ENCODE measurements at places on chromosomes 4 and X.
A peak's percentile ranks its signal among the peaks of the same experiment; 100 is the strongest.

DNA sequence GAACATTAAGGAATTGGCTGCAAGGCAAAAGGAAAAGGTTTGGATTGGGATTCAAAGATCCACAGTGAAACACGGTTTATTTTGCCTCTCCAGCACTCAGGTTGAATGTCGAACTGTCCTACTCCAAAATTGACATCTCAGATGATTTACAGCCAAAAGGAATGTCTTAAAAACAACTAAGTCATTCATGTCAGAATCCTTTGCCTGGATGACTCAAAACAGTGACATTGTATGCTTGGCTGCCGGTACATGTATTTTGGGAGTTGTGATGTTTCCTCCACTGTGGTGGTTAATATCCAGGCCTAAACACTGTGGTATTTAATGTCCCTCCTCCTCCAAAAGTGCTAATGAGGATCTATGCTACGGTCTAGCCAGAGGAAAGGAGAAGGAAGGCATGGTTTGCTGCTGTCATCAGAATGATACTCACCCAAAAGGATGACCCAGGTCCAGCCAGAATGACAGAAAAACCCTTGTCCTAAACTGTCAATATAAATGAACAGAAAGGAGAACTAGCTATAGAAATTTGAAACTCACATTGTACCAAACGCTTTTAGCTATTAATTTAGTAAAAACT is 20.9 kb downstream of the PGM2 start:
- DNase-seq = no peak

DNA sequence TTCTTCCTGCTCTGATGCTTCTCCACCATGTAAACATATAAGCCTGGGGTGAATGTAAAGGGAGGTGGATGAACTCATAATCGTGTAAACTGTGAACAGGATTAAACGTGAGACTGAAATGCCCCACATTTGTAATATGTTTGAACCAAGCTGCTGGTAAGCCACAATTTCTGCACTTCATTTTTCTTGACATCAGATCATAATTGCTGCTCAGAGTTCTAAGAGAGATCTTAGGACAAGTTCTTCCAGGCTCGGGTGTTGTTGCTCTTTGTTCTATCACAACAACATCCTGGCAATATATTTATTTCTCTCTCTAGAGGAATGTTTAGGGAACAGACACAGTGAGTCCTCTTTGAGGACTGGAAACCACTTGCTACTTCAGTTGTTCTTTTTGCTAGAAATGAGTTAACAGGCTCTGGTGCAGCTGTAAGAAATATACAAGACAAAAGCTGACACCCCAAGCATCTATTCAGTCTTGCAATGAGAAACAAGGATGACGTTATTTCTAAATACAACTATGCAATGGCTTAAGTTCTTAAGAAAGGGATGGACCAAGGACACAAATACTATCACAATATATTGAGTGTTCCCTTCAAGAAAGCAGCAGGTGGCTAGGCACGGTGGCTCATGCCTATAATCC is 59.6 kb downstream of the LNX1 start:
- no peak for DNase-seq

DNA sequence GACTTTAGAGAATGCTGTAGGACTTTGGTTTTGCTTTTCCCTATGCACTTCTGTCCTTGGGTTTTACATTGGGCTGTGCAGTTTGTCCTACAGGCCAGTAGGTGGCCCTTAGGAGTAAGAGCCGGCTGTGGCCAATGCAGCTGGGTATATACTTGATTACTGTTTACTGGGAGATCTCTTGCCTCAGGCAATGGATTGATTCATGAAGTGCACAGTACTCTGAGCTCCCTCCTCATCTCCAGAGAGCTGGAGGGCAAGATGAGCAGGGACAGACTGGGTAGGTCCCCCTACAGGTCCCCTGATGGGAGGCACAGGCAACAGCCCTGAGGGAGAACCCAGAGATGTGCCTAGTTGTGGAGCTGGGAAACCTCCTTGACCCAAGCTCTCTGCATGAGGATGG is 103.8 kb upstream of the QRFPR start:
- DNase-seq = no peak

GRCh38 chr4:139900964-139901376 is 235.4 kb downstream of the MGST2 start:
- no peak for DNase-seq

GRCh38 chr4:95505151-95505550 is 43.6 kb downstream of the UNC5C start:
- no peak for DNase-seq

- DNase-seq = no peak
Measured at GRCh38 chr4:164193676-164194075, 560.3 kb upstream of the SMIM31 start.

GRCh38 chrX:130108647-130109428 is 1.5 kb downstream of the ELF4 start:
- no peak for DNase-seq

- DNase-seq = no peak
Measured at GRCh38 chrX:12421918-12422317, 283.6 kb downstream of the FRMPD4 start.

DNA sequence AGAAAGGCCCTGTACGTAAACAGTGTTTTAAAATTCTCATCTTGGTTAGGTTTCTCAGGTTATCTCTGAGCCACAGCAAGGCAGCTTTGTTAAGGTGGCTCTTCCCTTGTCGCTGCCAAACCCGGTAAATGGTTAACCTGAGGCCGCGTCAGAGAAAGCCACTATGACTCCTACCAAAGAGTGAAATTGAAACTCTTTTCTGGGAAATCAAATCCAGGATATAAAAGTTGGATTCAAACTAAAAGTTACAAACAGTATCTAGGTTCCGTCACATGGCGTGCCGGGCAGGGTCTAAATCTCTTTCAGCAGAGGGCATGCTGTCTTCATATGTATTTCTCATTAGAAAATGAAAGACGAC is 433 bp downstream of the MMAA start:
- DNase-seq = peak; percentile 31

GRCh38 chr4:152063621-152064240 is 302.9 kb upstream of the GATB start:
- peak; percentile 7 for DNase-seq

DNA sequence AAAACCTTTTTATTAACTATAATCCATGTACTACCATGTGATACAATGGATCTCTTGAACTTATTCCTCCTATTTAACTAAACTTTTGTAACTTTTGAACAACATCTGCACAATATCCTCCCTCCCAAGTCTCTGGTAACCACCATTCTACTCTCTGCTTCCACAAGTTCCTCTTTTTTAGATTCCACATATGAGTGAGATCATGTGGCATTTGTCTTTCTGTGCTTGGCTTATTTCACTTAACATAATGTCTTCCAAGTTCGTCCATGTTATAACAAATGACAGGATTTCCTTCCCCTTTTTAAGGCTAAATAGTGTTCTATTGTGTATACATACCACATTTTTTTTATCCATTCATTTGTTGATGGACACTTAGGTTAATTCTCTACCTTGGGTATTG is 28.1 kb downstream of the DCAF8L1 start:
- no peak for DNase-seq

DNA sequence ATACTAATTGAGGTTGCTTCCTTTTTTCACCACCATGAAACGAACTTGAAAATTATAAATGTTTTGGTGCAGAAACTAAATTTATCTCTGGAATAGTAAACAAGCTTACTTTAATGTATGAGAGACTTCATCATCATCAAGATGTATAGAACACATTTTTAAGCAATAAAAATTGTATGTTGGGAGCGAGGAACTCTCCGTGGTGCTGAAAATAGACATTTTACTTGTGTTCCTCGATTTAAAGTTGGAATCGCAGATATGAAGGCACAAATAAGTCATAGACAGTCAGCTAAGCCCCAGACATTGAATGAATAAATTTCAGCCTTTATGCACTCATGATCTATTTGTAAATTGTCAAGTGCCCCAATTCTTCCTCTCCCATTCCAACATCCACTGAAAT is 310.7 kb downstream of the STK32B start:
- DNase-seq = no peak

DNA sequence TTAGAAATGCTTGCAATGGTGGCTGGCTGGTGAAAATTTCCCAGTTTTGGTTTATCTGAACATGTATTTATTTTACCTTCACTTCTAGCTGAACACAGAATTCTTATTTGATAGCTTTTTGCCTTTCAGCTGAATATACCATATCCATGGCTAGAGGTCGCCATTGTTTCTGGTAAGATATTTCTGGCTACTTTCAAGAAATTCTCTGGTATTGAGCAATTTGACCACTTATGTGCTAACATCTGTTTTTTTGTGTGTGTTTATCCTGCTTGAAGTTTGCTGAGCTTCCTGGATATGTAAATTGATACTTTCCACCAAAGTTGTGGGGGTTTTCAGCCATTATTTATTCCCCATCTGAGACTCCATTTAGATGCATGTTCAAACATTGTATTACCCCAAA is 75.4 kb downstream of the FBXW7 start:
- DNase-seq = no peak

DNA sequence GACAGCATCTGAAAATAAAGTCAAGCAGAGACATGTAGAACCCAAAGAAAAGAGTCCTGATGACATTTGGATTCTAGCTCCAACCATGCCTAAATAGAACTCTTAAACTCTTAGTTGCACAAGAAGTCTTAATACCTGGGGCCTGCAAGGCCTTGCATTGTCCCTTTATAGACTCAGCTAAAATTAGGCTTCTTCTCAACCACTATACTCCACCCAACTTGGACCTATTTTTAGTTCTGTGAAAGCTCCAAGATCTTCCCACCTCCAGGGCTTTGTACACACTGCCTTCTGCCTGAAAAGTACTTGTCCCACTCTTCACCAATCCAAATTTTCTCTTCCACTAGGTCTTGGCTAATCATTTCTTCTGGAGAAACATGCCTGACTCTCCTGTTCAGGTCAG is 36.5 kb downstream of the PLK4 start:
- no peak for DNase-seq

GRCh38 chrX:118988911-118989310 is 14.5 kb downstream of the LONRF3 start:
- DNase-seq = no peak

DNA sequence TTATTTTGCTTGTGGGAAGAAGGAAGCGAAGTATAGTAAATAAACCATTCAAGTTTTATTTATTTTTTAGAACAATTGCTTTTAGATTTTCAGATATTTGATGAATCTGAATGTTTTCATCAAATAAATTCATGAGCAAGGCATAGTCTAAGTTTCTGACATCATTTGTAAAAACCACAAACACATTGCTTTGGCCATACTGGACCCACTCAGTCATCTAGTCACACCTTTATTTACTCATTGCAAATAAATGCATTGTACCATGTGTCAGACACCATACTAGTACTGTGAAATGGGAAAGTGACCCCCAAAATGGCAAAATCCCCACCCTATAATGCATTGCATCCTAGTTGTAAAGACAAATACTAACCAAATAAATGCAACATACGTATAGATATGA is 449.1 kb upstream of the SMIM31 start:
- no peak for DNase-seq

- DNase-seq = no peak
Measured at GRCh38 chr4:136156947-136157346, 1375.3 kb downstream of the PCDH18 start.

DNA sequence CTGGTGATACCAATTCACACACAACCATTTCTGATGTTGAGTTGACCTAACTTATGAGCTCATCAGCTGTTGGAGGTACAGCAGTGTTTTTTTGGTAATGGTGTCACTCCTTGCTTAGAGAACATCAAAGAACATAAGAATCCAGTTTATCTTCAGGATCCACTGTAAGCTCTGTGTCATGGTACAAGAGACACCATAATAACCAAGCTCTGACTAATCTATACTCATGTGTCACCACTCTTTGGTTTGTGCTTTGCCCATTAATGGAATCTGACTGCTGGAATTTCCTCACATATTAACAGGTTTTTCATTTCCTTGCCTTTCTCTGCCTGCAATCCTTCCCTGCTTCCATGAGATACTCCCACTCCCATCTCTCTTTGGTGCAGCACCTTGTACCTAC is 735.1 kb upstream of the LCORL start:
- DNase-seq = no peak

GRCh38 chr4:73865431-73866096 is 3.6 kb upstream of the CXCL1 start:
- DNase-seq = no peak
